ENCODE measurements at places on chromosomes 11 and 22.

GRCh38 chr22:17678817-17679385, 40.3 kb downstream of the BCL2L13 start:
- no peak for DNase-seq

GRCh38 chr22:26045051-26045450, 124.2 kb upstream of the SEZ6L start:
- no peak for DNase-seq

DNA sequence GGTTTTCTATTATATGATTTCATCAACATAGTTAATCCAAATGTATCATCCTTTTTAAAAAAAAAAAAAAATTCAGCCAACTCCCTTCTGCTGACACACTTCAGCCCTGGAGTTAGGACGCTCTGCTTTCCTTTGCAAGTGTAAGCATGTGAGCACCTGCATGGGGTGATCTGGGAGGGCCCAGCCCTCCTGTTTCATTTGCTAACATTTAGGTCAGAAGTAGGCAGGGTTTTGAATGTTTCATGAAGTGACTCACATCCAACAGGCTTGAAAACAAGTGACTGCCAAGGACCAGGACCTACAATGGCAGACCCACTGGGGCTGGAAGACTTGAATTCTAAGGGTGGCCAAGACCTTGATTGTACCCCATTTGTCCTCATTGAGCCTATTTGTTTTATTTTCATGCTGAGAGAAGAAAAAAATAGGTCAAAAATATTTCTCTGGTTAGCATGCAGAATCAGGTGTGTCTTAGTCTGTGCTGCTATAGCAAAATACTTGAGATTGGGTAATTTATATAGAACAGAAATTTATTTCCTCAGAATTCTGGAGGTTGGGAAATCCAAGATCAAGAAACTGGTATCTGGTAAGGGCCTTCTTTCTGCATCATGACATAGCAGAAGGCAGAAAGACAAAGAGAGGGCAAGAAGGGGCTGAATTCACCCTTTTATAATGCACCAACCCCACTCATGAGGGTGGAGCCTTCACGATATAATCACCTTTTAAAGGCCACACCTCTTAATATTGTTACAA, 137.6 kb downstream of the CD44 start:
- no peak for DNase-seq

DNA sequence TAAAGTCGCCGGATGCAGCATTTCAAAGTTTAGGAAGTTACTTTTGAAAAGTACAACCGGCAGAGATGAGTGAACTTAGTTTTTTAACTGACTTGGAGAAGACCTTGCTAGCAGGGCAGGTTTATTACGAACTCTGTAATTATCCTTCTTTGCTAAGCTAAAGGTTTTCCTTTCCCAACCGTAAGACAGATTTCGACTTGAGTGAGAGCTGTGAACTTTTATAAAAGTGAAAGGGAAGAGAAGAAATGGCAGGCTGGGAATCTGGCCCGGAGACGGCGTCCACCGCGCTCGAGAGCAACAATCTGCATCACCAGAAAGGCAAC, 659 bp upstream of the TEAD1 start:
- no peak for DNase-seq

DNA sequence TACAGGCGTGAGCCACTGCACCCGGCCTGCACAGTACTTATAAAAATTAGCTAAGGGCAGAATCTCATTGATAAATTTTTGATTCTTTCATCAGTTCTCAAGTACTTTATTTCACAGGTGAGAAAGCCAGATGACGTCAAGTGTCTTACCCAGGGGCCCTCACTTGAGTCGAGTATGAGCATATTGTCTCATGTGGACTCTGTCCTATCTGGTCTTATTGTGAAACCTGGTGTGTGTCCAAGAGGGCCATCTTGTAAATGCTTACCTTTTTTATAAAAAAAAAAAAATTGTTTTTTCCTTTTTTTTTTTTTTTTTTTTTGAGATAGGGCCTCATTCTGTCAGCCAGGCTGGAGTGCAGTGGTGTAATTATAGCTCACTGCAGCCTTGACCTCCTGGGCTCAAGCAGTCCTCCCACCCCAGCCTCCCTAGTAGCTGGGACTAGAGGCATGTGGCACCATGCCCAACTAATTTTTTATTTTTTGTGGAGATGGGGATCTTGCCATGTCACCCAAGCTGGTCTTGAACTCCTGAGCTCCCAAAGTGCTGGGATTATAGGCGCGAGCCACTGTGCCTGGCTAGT, 6.0 kb downstream of the ACO2 start:
- DNase-seq = no peak

- DNase-seq = peak; percentile 9
Observed at GRCh38 chr11:103537904-103538502, 428.8 kb downstream of the DYNC2H1 start.

- DNase-seq = no peak
Observed at GRCh38 chr11:36437413-36437812, 72.7 kb downstream of the TRAF6 start.

GRCh38 chr11:34425867-34426266, 12.9 kb upstream of the CAT start:
- no peak for DNase-seq

- no peak for DNase-seq
Observed at GRCh38 chr22:44362249-44363012, 49.7 kb upstream of the SHISAL1 start.

DNA sequence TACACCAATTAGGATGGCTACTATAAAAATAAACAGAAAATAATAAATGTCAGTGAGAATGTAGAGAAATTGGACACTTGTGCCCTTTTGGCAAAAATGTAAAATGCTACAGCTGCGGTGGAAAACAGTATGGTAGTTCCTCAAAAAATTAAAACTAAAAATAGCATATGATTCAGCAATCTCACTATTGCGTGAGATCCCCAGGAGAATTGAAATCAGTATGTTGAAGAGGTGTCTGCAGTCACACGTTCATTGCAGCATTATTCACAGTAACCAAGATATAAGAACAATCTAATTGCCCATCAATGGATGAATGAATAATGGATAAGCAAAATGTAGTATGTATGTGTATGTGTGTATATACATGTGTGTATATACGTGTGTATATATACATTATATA, 6.8 kb downstream of the OR52N2 start:
- DNase-seq = no peak

DNA sequence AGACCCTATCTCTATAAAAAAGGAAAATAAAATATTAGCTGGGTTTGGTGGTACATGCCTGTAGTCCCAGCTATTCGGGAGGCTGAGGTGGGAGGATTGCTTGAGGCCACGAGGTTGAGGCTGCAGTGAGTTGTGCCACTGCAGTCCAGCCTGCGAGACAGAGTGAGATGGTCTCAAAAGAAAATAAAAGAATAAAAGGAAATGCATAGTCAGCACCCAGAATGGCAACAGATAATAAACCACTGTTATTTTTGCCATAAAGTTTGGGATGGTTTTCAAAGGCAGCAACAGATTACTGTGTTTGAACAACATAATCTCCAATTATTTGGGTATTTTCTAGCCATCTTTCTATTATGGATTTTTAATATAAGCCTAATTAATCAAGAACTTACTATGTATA, 61.9 kb downstream of the ATG16L2 start:
- no peak for DNase-seq

- peak; percentile 47 for DNase-seq
Observed at GRCh38 chr22:41532908-41533825, 11.1 kb downstream of the POLR3H start.

- DNase-seq = no peak
Observed at GRCh38 chr11:96172604-96173003, 170.4 kb downstream of the MAML2 start.

GRCh38 chr11:7381937-7382336, 103.4 kb upstream of the OLFML1 start:
- DNase-seq = no peak

DNA sequence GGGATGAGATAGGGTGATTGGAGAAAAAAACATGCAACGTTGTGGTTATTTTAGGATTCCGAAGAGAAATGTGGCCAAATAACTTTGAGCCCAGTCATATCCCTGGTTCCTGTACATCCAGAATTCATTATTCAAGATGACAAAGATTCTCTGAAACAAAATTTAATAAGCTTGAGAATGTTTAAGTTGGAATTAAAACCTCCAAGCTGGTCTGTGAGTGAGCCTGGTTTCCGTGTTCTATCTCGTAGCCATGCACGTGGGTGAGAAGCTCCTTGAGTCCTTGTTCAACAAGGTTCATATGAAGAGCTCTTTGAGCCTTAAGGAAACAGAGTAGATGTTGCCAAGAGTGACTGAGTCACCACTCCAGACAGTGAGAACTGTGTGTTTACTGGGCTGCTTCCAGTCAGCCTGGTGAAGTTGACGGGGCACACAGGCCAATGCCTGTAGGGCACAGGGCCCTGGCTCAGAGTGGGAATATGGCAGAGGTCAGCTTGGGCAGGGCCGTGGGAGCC, 206.5 kb downstream of the NAV2 start:
- no peak for DNase-seq

DNA sequence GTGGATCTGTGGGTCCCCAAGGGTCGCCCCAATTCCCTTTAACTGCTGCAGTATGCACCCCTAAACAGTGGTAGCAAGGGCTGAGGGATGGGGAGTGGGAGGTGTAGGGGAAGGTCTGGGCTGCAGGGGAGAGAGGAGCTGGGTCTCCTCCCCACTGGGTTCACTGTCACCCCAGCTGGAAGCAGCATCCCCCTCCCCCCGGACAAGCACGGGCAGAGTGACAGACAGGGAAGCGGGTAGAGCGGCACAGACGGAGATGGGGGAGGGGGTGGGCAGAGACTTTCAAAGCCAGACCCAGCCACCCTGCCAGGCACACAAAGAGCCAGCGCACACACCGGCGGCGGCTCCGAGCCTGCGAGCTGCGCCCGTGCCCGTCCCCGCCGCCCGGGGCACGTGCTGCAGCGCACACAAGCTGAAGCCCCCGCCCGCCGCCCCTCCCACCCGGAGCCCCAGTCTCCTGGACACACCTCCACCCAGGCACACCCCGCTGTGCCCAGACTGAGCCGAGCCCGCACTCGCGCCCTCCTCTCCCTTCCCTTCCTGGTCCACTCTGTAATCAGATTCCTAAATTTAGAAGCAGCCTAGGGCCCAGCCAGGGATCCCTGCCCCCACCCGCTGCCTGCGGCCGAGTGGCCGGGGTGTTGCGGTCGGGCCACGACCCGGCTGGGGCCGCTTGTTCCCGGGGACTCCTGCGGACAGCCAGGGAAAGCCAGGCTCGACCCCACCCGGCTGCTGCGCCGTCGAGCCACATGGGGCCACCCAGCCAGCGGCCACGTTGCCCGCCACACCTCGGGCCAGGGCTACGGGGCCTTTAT, 935 bp upstream of the RCOR2 start:
- DNase-seq = no peak

DNA sequence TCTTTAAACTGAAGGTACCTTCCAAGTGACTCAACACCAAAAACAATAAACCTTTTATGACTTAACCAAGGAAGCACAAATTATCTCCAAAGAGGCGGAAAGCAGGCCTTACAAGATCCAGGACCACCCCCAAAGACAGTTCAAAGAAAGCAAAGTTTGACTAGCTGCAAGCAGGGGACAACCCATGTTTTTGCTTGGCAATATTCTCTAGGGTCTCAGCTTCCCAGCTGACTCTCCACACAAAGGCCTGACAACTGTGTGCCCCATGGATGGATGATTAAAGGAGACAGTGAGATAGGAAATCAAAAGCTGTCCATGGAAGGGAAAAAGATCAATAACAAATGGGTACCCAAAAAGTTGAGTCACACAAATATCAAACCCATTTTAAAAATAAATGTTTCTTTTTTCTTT, 232.2 kb downstream of the DDX10 start:
- DNase-seq = no peak

GRCh38 chr11:72007587-72007986, 8.9 kb downstream of the IL18BP start:
- no peak for DNase-seq

DNA sequence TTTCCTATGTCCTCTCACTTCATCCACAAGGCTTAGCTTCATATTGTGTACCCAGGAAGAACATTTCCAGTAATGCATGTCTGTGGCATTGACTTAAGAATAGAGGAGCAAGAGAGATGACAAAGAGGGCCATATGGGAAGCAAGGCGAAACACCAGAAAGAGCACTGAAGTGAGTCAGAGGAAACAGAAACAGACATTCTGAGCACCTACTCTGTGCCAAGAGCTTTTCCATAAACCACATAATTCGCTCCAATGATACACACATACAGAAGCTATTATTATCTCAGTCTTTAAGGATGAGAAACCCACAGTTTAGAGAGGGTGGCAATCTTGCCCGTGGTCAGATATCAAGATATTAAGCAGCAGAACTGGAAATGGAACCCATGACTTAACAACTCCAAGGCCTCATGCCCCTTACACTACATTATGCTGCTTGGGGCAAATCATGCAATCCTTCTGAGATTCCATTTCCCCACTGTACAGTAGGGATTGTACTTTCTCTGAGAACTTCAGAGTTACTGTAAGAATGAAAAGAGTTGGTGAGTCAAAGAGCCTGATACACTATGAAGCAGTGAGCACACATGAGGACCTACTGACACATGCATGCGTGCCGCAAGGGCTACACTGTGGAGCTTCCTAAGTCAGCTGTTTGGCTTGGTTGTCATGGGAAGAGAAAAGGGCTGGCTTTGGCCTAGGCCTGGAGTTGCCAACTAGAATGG, 126.6 kb downstream of the KCNC1 start:
- DNase-seq = no peak

- DNase-seq = no peak
Observed at GRCh38 chr11:104096900-104097299, 60.5 kb downstream of the DDI1 start.
